Right ventricle myocardium superior (tissue), 1 donor: ENCODE measurements at places on chromosomes 4 and X.

- no peak for DNase-seq
Observed at GRCh38 chr4:147220833-147221232, 260.1 kb upstream of the EDNRA start.

- DNase-seq: no peak
Observed at GRCh38 chrX:37692918-37693317, 7.3 kb downstream of the XK start.

- DNase-seq: no peak
Observed at GRCh38 chr4:6960154-6960553, 50.5 kb downstream of the TBC1D14 start.

- DNase-seq: no peak
Observed at GRCh38 chr4:53601251-53601764, 10.0 kb upstream of the LNX1 start.

DNA sequence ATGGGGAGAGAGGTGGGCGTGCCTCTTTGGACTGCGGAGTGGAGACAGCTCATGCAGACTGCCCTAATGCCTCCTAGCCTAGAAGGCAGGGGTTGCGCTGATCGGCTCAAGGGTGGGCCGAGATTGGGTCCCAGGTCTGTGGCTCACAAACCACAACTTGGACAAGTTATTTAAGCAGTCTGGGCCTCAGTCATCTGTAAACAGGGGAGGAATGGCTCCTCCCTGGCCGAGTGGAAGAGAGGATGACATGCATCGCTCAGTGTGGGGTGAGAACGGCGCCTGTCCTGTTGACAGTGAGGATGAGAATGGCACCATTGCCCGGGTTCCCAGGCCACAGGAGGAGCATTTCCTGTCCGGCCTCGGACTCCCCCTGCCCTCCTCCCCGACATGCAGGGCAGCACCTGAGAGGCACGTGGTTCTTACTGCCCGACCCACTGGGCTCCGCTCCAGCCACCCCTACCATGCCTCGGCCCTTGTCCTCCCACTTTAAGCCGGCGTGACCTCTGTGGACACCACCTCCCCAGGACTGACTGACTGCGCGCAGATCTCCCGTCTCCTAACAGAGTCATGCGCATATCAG lies 40.3 kb upstream of the GRPEL1 start:
- DNase-seq: peak; percentile 30

DNA sequence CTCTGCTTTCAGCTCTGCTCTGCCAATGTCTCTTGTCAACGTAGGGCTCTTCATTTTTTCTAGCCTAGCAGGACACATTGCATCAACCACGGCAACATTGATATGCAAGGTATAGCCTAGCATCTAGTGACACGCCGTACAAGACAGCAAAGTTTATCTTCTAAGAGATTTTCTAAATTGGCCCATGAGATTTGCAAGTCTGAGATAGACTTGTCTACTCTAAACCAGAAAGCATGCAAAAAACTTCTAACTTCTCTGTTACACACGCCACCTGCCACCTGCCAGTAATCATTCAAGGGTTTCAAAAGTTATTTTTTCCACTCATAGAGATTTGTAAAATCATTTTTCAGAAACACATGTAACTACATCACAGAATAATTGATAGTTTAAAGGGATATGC lies 1265.7 kb downstream of the C4orf33 start:
- no peak for DNase-seq

GRCh38 chr4:99205153-99205979 lies 13.7 kb downstream of the ADH6 start:
- no peak for DNase-seq

DNA sequence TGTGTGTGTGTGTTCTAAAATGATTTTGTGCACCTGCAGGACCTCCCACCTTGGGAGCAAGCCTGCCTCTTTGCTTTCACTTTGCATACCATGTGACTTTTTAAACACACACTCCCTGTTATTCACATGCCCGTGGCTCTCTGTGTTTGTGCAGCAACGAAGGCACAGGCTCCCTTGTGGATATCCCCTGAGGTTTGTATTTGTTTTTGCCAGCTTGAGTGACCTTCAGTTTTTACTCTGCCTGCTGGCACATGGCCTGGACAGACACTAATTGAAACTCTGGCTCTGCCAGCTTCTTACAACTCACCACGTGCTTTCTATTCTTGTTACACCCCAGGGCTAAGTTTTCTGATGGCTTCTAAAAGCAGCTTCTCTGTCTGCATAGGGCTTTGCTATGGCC lies 885.8 kb downstream of the SH3BGRL start:
- DNase-seq: peak; percentile 23

DNA sequence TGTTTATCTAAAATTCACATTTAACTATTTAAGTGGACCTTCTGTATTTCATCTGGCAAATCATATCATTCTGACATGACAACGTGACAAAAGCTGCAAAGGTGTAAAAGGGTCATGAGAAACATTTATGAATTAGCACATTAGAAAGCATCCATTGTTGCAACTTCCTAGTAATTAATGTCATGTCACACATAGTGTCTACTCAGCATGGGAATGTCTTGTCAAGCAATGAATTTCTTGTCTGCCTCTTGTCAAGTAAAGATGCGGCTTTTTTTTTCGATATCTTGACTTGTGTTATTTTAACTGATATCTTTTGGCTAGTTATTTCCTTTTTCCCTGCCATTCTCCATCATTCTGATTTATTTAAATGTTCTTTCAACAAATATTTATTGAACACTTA lies 463.5 kb upstream of the CXorf51B start:
- DNase-seq: no peak

GRCh38 chr4:8459867-8460445 lies 19.4 kb downstream of the TRMT44 start:
- DNase-seq: no peak

GRCh38 chr4:140756319-140757231 lies at the start of gene TBC1D9:
TBC1D9 (minus strand) TSS chr4:140756385; CDS start chr4:140756045, 340 bp downstream.
- DNase-seq: peak; percentile 89

DNA sequence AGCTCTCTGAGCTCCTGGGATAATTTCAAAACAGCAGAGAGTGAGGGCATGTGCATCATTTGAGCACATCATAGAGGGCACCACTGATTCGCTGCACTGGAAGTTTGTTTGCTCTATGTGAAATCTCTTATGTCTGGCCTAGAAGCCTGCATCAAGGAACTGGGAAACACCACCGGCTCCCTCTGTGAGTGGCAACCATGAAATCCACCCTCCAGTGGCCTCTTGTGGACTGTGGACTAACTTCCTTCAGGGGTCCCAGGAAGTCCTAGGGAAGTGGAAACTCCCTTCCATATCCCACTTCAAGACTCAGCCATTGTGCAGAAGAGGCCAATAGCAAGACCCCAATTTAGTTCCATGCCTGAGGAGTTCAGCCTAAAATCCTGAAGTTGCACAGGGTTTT lies 48.0 kb upstream of the IGFBP7 start:
- DNase-seq: no peak

GRCh38 chr4:47729131-47729680 lies 108.7 kb downstream of the CORIN start:
- no peak for DNase-seq

DNA sequence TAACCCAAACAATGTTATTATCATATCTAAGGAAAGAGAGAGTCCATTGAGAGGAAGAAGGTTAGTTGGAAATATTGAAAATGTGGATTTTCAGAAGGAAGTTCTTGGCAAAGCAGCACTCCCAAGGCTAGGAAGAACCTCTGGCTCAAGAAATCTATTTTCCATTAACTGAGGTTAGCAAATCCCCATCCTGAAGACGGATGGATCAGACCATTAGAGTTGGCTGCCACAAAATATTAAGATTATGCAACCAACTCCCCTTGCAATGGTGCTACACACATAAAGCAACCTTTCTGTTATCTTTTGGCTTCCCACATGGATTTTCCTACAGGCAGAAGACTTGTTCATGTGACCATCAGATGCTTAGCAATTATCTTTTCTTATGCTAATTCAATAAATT lies 96.3 kb downstream of the COL4A6 start:
- no peak for DNase-seq
